ENCODE measurements at places on chromosomes 12 and 14.
A peak's percentile ranks its signal among the peaks of the same experiment; 100 is the strongest.

- DNase-seq = no peak
Observed at GRCh38 chr12:128318341-128318740, 51.4 kb downstream of the TMEM132C start.

- no peak for DNase-seq
Observed at GRCh38 chr12:123280971-123281370, 9.3 kb upstream of the CDK2AP1 start.

DNA sequence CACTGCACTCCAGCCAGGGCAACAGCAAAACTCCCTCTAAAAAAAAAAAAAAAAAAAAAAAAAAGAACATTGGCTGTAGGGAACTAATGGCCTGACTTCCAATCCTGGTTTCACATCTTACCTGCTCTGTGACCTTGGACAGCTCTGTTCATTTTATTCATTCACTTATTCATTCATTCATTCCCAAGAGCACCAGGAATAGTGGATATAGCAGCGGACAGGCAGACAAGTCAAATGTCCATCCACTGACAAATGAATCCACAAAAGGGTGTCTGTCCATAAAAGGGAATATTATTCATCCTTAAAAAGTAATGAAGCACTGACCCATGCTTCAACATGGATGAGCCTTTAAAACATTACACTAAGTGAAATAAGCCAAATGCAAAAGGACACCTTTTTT, 27.6 kb upstream of the C12orf76 start:
- DNase-seq = no peak

DNA sequence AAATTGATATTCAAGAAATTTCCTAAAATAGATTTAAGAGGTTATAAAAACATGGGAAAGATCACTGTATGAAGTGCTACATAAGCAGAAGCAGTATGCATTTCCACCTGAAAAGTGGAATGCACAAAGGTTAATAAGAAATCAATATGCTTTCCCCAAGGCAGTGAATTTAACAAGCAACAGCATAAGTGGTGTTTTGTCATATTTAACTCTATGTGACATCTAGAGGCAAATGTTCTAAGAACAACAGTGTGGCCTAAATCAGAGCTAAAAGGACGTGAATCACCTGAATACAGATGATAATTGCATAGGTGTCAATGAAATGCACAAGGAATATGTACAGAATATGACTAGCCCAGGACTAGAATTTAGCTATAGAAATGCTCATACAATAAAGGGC, 49.5 kb downstream of the SLC2A13 start:
- DNase-seq = no peak

DNA sequence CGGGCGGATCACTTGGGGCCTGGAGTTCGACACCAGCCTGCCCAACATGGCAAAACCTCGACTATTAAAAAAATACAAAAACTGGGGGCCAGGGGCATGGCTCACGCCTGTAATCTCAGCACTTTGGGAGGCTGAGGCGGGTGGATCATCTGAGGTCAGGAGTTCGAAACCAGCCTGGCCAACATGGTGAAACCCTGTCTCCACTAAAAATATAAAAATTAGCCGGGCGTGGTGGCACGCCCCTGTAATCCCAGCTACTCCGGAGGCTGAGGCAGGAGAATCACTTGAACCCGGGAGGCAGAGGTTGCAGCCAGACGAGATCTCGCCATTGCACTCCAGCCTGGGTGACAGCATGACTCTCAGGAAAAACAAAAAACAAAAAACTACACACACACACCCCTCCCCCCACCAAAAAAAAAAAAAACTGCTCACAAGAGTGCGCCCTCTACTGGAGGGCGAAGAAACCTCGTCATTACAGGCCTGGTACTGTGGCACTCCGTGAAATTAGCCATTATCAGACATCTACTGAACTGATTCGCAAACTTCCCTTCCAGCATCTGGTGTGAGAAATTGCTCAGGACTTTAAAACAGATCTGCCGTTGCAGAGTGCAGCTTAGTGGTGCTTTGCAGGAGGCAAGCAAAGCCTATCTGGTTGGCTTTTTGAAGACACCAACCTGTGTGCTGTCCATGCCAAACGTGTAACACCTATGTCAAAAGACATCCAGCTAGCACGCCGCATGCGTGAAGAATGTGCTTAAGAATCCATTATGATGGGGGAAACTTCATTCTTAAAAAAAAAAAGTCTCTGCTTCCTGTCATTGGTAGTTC, 7.7 kb downstream of the PPP1R3E start:
- DNase-seq = peak; percentile 66

- no peak for DNase-seq
Observed at GRCh38 chr12:90390947-90391346, 564.0 kb downstream of the CCER1 start.

DNA sequence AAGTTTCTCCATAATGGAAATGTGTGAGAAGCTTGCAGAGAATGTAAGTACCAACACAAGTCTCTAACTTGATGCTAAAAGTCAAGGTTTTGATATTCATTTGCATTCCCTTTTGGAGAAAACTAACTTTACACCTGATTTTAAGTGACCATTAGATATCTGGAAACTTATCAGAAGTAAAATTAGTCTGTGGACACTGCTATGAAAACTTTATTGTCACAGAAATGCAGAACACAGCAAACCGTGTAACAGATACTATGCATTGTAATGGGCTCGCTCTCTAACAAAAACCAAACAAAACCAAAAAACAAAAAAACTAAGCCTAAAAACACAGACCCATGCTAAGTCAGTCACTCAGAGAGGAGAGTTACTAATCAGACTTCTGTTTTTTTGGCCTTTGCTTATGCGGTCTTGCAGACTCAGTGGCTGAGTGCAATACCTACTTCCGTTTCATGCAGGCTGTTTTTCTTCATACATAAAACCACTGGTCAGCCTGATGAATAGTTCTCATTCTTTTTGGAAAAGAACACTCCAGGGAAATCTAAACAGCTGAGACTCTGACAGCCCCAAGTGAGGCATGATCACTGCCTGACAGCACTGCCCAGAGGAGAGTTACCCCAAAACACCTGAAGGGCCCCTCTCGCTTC, 35.7 kb downstream of the NRDE2 start:
- DNase-seq = no peak

- no peak for DNase-seq
Observed at GRCh38 chr12:77855548-77855947, 24.9 kb downstream of the NAV3 start.

DNA sequence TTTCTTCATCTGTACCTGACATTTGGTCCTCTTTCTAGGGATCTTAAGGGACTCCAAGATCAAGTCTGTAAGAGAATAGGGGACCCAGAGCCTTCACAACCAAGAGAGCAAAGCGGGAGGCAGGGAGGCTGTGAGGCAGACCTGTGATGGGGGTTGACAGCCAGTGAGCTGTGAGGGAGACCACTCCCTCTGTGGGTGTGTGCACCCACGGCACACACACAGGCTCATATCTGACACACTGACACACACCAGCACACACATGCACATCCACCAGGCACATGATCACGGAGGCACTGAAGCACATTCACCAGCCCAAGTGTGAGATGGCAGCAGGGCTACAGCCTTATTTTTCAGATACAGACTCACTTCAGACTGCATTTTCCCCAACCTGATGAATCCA, 55.2 kb downstream of the SPTB start:
- DNase-seq = no peak

DNA sequence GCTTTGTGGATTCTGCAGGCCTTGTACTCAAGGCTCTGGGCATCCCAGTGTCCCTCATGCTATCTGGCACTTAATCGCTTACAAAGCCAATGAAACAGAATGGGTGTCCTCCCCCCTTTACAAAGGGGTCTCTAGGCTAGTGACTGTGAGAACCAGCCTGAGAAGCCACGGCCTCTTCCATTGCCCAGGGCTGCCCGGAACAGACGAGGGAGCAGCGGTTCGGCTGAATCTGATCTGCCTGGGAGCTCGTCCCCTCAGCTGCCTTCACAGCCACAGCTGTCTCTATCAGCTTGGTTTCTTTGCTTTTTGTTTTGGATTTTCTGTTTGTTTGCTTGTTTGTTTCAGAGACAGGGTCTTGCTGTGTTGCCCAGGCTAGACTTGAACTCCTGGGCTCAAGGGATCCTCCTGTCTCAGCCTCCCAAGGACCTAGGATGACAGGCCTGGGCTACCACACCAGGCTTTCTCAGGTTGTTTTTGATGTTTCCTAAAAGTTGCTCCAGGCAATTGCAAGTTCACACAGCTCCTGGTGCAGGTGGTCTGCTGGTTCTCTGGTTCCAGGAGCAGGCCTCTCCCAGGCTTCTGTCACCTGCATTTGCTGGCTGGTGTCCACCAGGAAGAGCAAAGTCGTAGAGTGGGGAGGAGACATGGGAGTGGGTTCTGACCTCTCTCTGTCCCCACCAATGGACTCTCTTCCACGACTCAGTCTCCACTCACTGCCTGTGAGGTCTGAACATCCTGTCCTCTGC, 10.9 kb upstream of the RIN3 start:
- DNase-seq = no peak

DNA sequence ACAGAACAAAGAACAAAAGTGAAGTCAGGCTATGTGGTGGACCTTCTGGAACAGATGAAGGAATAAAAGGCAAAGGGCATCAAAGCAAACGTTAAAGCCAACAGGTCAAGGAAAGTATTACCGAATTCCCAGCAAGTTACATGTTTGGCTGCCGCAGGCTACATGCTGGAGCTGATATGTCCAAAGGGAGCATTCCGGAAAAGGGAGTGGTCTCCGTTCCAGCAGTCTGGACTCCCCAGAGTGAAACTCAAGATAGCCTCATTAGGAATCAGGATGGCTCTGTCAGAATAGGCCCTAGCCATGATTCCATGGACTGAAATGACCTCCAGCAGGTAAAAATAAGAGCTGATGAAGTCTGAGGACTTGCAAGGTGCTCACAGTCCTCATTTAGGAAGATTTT, 379.8 kb upstream of the PRICKLE1 start:
- DNase-seq = no peak

- no peak for DNase-seq
Observed at GRCh38 chr14:71713016-71713415, 219.2 kb upstream of the RGS6 start.

All from G401 (cell line).